ENCODE measurements at places on chromosomes 5 and 9. TPM values are rescaled to one million over a fixed set of nuclear protein-coding genes. Genes with fewer than 3 reads are reported as not detected.

GABRA6 gene
- total RNA-seq: not detected

NINJ1 gene
- 13.5 TPM for total RNA-seq

FRMPD1 gene
- total RNA-seq: not detected

BARHL1 gene
- total RNA-seq: not detected

FOXD4L3 gene
- not detected for total RNA-seq

SWI5 gene
- total RNA-seq: 18.0 TPM

PCDHGB3 gene
- 6.8 TPM for total RNA-seq

SUSD1 gene
- 17.0 TPM for total RNA-seq

TMEFF1 gene
- total RNA-seq: 9.1 TPM

HAPLN1 gene
- 179 TPM for total RNA-seq

ARL10 gene
- total RNA-seq: 14.9 TPM

BOD1 gene
- 72.3 TPM for total RNA-seq

IFNA2 gene
- total RNA-seq: not detected

OR1J2 gene
- total RNA-seq: 0.24 TPM

CATSPER3 gene
- total RNA-seq: not detected

PCDHB9 gene
- total RNA-seq: 2.2 TPM

CNTNAP3 gene
- under 0.01 TPM for total RNA-seq

LCN6 gene
- not detected for total RNA-seq

IFNW1 gene
- not detected for total RNA-seq

HAVCR2 gene
- total RNA-seq: 0.16 TPM

GTF3C5 gene
- total RNA-seq: 49.1 TPM

SEMA4D gene
- 0.12 TPM for total RNA-seq

GM2A gene
- 28.3 TPM for total RNA-seq

FOXD1 gene
- 24.7 TPM for total RNA-seq

GRIA1 gene
- 33.9 TPM for total RNA-seq

UBE2D2 gene
- 41.4 TPM for total RNA-seq

RELL2 gene
- 6.7 TPM for total RNA-seq

FAM200C gene
- total RNA-seq: 1.7 TPM

SYNPO gene
- total RNA-seq: 2.7 TPM

BARX1 gene
- total RNA-seq: not detected

PCDHGA10 gene
- 19.1 TPM for total RNA-seq

TDRD7 gene
- total RNA-seq: 11.8 TPM

PAPPA gene
- 165 TPM for total RNA-seq

LCN15 gene
- total RNA-seq: not detected

TMOD1 gene
- total RNA-seq: not detected

LCN10 gene
- total RNA-seq: not detected

LCN1 gene
- total RNA-seq: not detected
